Inflammatory macrophage (primary cell): ENCODE measurements at places on chromosomes 3 and 15.

GRCh38 chr3:125128861-125129501 is 73.2 kb upstream of the HEG1 start:
- peak; percentile 76 for DNase-seq

GRCh38 chr15:27899583-27900285 is 199.4 kb downstream of the OCA2 start:
- DNase-seq: no peak

GRCh38 chr3:32180141-32180784 is 58.2 kb upstream of the CMTM8 start:
- no peak for DNase-seq

GRCh38 chr3:69294014-69294766 is 91.7 kb downstream of the FRMD4B start:
- no peak for DNase-seq

DNA sequence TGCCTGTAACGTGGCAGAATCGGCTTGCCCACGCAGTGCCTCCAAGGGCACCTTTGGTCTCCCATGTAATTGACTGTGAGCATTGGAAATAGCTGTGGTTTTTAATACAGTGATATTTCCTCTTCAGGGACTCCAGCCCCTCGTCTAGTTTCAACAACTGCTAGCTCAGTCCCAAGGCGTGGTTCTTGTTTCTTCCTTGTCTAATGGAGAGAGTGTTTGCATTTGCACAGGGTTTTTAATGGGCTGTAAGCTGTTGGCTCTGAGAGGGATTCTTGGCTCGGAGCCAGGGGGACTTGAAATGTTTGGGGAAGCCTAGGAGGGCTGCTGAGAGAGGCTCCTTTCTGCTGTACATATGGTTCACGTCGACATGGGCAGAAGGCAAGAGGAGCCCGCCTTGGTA is 86.2 kb downstream of the THSD4 start:
- DNase-seq: no peak

DNA sequence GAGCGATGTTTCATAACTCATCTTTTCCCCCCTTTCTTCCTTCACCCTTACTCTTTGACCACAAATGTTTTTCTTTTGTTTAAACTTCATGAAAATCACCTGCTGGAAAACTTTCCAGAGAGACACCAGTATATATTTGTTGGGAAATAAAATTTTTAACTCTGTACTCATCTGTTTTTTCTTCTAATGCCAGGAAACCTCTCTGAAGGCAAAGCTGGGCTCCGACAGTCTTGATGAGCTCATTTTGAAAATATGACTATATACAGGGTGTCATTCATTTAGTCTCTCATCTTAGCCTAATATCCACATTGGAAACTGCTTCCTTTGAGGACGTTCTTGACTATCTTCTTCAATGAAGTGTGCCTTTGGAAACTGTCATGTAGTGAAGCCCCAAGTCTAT is 339.6 kb upstream of the ROBO2 start:
- DNase-seq: no peak

DNA sequence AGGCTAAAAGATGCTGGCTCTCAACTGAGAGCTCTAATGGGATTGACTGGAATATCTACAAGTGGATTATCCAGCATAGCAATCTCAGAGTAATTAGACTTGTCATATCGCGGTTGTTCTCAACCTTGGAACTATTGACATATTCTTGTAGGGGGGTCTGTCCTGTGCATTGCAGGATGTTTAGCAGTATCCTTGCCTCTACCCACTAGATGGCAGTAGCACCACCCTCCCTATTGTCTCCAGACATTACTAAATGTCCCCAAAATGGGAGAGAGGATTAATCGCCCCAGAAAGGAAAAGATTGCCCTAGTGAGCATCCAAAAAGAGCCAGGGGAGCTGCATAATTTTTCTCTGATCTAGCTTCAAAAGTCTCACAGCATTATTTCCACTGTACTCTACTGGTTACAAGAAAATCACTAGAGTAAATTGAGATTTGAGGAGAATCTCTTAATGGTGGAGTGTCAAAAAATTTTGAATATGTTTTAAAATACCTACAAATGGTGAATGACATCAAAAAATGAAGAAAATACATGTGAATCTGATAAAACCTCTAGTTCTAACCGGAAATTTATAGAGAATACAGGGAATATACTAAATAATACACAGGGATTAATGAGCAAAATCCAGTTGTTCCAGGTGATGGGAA is 388.2 kb upstream of the AGTR1 start:
- DNase-seq: peak; percentile 58

DNA sequence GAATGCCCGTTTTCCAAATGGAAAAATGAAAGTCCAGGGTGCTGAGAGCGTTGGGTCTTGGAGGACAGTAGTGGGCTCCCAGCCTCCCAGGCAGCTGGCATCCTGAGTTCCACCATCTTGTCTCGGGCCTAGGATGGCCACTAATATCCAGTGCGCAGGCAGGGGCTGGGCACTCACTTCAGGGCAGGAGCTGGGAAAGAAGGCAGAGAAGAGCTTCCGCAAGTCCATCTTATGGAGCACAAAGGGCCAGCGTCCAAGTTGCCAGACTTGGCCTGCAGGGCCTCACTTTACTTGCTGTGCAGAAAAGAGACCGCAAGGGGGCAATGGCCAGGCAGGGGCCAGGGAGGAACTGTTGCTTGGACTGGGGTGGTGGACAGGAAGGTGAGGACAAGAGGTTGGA is 46.1 kb downstream of the IQSEC1 start:
- DNase-seq: no peak

DNA sequence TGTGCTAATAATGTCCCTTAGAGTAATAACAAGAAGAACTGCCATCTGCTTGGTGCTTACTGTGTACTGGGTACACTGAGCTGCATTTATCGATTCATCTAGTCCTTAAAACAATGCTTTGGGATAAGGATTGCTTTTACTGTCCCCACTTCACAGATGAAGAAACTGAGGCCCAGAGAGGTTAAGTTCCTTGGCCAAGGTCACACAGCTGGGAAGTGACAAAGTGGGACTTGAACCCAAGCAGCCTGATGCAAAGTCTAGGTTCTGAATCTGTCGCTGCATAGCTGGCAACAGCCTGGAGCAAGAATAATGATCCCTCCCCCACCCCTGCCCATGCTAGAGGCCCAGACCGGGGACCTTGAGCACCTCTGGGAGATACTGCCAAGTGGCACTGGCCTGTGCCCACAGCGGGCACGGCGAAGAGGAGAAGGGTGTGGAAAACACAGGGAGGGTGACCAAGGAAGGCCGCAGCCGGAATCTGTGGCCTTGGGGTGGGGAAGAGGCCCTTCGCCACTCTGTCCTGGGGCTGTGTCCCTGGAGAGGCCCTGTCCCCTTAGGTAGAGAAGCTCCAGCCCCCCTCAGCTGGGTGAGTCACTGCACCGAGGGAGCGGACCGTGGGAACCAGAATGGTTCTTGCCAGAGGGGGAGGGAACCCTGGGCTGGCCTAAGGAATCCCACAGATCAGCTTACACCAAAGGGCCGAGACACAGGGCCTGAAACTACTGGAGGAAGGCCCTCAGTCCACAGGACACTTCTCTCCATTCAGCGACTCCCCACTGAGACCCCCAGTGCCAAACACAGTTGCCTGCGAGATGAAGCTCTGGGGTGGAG is 3.5 kb downstream of the PLXND1 start:
- peak; percentile 58 for DNase-seq

DNA sequence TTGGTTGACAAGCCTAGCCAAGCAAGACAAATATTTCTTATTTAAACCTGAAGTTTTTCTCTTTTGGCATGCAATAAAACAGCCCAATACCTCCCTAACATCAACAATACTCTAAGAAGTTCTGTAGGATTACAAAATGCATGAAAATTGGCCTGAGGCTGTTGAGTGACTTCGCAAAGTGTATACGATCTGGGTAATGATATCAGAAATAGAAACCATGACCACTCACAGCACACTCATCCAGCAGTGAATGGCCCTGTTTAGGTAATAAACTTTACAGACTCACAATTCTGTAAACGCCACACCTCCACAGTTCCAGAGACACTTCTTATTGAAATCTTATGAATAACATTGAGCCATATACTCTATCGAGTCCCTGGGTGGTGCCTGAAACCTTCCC is 83.0 kb upstream of the NAALADL2 start:
- no peak for DNase-seq

GRCh38 chr15:49225572-49226281 is 55.7 kb downstream of the GALK2 start:
- DNase-seq: no peak

DNA sequence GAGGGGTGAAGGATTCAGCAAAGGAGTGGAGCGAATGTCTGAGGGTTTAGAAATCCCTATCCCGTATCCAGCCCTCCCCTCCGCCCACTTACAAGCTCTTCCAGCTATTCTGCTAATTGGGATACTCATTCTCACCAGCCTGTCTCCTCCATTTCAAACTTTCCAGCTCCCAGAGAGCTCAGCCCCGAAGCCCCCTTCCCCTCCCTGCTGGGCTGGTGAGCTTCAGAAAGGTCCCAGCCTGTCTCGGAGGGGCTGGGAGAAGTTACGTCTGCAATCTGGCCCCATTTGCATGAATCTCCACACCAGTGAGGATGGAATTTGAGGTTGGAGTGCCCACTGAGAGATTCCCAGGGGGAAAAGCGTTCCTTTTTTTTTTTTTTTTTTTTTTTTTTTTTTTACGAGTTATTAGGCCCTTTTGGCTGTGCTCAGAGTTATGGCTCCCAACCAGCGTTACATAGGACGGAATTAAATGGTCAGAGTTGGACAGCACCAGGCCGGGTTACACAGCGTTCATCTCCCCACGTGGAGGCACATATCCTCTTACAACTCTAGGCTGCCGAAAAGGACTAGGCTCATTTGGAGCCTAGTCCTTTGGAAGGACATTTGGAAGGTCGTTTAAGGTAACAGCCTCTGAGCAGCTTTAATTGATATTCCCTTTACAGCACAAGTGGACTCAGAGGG is 34.6 kb downstream of the FGD5 start:
- no peak for DNase-seq

DNA sequence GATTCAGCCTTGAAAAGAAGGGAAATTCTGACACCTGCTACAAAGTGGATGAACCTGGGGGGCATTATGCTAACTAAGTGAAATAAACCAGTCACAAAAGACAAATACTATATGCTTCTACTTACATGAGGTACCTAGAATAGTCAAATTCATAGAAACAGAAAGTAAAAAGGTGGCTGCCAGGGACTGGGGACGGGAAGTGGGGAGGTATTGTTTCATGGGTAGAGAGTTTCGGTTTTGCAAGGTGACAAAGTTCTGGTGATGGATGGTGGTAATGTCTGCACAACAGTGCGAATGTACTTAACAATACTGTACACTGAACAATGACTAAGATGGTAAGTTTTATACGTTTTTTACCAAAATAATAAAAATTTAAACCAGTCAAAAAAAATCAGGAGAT is 4.8 kb downstream of the IDH2 start:
- DNase-seq: no peak

GRCh38 chr3:44805960-44806359 is 44.4 kb downstream of the KIF15 start:
- DNase-seq: no peak
